ENCODE measurements at places on chromosomes 1 and 21. TPM values are rescaled to one million over a fixed set of nuclear protein-coding genes. Genes with fewer than 3 reads are reported as not detected.
A peak's percentile ranks its signal among the peaks of the same experiment; 100 is the strongest.

RXRG gene
- 0.16 TPM for total RNA-seq

XKR8 gene
- 5.6 TPM for total RNA-seq

GRCh38 chr1:157411064-157411463, 141.3 kb downstream of the FCRL5 start:
- H3K36me3 ChIP-seq, result no peaks in the 10 kb centered on the region
- no peak for DNase-seq
- H3K27ac ChIP-seq, result no peak overlapping the region
- no peaks in the 10 kb centered on the region for H3K4me1 ChIP-seq
- no peak overlapping the region for H3K4me3 ChIP-seq

GPA33 gene
- total RNA-seq, result 0.16 TPM

DAB1 gene
- 0.59 TPM for total RNA-seq

FNDC10 gene
- total RNA-seq, result 2.9 TPM

GRCh38 chr1:18814425-18814824, 45.0 kb downstream of the TAS1R2 start:
- DNase-seq, result no peak
- H3K27ac ChIP-seq, result no peak overlapping the region
- no peaks in the 10 kb centered on the region for H3K36me3 ChIP-seq
- no peak overlapping the region for H3K4me3 ChIP-seq
- H3K4me1 ChIP-seq, result no peaks in the 10 kb centered on the region

DNA sequence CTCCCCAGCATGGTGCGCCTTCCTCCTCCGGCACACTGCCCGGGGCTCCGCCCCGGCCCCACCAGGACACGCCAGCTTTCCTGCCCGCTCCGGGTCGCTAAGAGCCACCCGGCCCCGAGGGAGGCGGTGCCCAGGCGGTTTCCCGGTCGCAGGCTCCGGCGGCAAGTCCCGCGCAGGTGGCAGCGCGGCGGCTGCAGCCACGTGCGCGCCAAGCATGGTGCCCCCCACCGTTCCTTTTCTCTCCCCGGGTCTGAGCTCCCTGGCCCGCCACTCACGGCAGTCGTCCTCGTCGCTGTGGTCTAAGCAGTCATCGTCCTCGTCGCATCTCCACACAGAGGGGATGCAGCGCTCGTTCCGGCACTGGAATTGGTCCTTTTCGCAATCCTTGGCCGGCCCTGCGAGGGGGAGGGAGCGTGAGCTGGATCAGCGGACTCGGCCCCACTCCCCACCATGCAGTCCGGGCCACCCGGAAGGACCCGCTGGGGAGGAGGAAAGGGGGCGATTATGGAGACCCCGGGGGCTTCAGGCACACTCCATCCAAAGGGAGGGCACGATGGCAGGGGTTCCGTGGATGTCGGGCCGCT, 1.2 kb downstream of the LRP8 start:
- no peak overlapping the region for H3K27ac ChIP-seq
- H3K27me3 ChIP-seq, result no peaks in the 10 kb centered on the region
- peak overlapping the region; percentile 68 for H3K4me3 ChIP-seq
- H3K36me3 ChIP-seq, result no peaks in the 10 kb centered on the region
- no peaks in the 10 kb centered on the region for H3K4me1 ChIP-seq

ESRRG gene
- 5.6 TPM for total RNA-seq

DNA sequence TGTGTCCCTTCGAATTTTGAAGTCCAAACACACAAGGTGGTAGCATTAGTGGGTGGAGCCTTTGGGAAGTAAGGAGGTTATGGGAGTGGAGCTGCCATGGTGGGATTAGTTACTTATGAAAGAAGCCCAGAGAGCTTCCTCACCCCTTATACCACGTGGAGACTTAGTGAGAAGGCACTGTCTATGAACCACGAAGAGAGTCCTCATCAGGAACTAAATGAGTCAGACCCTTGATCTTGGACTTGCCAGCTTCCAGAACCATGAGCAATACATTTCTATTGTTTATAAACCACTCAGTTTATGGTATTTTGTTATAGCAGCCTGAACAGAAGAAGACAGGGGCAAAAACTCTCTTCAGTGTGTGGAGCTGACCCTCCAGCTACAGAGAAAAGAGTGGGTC, 259.3 kb upstream of the AJAP1 start:
- H3K27ac ChIP-seq, result no peak overlapping the region
- H3K4me3 ChIP-seq, result no peak overlapping the region
- no peaks in the 10 kb centered on the region for H3K36me3 ChIP-seq
- H3K4me1 ChIP-seq, result no peaks in the 10 kb centered on the region

GPR161 gene
- 2.8 TPM for total RNA-seq

- H3K27ac ChIP-seq, result no peak overlapping the region
- no peaks in the 10 kb centered on the region for H3K36me3 ChIP-seq
Observed at GRCh38 chr1:17610713-17611112, 71.2 kb downstream of the ARHGEF10L start.

OR14C36 gene
- total RNA-seq, result not detected

LHX8 gene
- not detected for total RNA-seq

DNA sequence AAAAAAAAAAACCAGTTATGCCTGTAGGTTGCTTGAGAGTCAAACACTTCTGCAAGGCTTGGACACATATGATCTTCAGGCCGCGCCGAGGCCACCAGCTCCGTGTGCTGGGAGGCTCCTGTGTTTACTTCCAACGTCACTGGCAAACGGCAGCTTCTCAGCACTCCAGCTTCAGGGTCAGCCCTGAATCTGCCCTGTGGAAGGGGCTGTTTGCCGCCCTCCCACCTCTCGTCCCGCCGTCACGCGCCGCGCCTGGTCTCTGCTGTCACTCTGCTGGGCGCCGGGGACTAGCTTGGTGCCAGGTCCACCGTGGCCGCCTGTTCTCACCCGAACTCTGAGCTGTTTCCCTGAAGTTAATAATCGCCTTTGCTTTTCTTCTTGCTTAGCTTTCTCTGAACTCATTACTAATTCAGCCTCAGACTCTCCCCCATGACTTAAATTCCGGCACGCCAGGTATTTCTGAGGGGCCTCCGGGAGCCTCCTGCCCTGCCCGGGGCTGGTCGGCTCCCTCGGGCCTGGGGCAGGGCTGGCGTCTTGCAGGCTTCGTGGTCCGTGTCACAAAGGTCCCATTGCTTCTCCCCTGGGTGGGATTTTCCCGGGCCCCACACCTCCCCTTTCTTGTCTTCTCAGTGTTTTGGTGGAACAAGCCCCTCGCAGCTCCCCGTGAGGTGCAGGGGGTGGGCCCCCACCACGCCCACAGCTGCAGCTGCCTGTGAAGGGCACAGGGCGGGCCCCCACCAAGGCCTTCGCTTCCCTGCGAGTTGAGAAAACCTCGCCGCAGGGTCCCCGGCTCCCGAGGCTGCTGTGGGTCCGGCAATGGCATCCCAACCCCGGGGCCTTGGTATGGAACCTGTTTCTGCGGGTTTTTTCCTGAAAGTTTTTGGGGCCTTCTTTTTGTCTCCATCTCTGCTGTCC, 14.6 kb upstream of the C1orf159 start:
- H3K4me1 ChIP-seq, result peaks cover 5% of the 10 kb centered on the region
- H3K36me3 ChIP-seq, result no peaks in the 10 kb centered on the region
- no peak for DNase-seq
- H3K27me3 ChIP-seq, result no peaks in the 10 kb centered on the region
- no peak overlapping the region for H3K4me3 ChIP-seq
- peak overlapping the region; percentile 87 for H3K27ac ChIP-seq

GRCh38 chr1:228830185-228830953, 95.1 kb downstream of the RHOU start:
- peaks cover 12% of the 10 kb centered on the region for H3K4me1 ChIP-seq
- H3K27me3 ChIP-seq, result no peaks in the 10 kb centered on the region
- DNase-seq, result peak; percentile 92

MFAP2 gene
- total RNA-seq, result 40.2 TPM
